ENCODE measurements at places on chromosomes 7 and 10.
A peak's percentile ranks its signal among the peaks of the same experiment; 100 is the strongest.

- no peak overlapping the region for H3K4me3 ChIP-seq
- peaks cover 5% of the 10 kb centered on the region for H3K4me1 ChIP-seq
- H3K27ac ChIP-seq = no peak overlapping the region
- no peaks in the 10 kb centered on the region for H3K27me3 ChIP-seq
Measured at GRCh38 chr7:33582533-33582932, 322.8 kb upstream of the BMPER start.

DNA sequence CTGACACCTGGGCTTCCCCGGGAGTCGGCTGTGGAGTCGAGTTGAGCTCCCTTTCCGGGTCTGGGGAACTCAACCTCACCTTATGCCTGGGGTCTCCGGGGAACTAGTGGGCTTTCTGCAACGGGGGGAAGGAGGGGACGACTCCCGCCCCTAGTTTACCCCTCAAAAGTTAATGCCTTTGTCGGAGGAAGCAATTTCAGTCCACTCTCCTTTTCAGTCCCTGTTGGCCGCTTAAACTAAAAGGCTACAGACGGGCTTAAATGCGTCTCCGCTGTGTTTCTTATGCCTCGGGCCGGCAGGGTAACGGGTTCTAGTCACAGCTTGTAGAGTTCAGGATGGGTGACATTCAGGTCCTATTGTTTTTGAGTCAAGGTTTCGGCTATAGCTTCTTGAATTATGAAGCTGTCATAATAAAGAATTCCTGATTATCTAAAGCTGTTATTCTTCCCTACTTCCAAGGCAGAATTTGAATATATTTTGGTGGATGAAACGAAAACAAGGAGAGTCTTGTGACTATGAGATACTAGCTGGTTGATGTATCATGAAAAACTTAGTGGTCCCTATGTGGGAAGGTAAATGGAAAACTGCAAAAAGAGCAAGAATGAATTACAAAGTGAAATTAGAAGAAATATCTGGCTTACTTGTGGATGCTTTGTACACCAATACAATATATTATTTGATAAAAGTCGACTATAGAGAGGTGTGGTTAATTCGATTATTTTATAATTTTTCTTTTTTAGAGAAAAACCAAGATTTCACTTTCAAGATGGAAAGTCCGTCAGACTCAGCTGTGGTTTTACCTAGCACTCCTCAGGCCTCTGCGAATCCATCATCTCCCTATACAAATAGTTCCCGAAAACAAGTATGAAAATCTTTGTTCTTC, 495 bp downstream of the SFR1 start:
- DNase-seq = no peak
- H3K4me3 ChIP-seq = peak overlapping the region; percentile 84
- no peaks in the 10 kb centered on the region for H3K27me3 ChIP-seq
- H3K27ac ChIP-seq = peak overlapping the region; percentile 98

DNA sequence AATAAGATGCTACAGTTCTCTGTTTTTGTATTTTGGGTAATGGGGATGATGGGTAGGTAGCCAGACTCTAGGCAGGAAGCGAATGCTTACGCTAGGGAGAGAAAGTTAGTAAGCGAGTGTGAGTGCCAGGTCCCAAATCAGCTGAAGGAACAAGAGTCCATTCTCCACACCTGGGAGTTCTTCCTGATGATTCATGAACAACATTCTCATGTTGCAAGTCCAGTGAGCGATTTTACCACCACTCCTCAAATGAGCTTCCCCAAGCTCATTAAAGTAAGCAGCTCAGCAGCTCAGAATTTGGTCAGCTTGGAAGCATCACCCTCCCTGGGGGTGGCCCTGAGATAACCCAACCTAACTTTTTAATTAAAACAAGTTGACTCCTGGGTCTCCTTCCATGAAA, 27.3 kb downstream of the SH3PXD2A start:
- no peaks in the 10 kb centered on the region for H3K36me3 ChIP-seq
- no peak overlapping the region for H3K4me3 ChIP-seq

DNA sequence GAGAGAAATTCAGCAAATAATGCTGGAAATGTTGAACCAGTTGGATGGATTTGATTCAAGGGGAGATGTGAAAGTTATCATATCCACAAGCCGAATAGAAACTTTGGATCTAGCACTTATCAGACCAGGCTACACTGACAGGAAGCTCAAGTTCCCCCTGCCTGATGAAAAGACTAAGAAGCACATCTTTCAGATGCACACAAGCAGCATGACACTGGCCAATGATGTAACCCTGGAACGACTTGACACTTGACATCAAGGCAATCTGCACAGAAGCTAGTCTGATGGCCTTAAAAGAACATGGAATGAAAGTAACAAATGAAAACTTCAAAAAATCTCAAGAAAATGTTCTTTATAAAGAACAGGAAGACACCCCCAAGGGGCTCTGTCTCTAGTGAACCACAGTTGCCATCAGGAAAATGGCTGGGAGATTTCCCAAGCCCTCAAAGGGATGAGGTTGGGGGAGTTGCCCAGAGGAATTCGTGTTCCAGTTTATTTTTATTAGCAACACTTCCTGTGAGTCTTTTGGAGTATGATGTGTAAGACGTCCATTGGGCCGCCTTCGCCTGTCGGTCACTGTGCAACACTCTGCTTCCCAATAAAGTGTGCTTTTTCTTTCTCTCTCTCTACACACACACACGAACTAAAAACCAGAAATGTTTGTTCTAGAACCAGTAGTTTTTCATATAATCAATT, 200.0 kb downstream of the HIBADH start:
- H3K27me3 ChIP-seq = no peaks in the 10 kb centered on the region
- H3K4me1 ChIP-seq = no peaks in the 10 kb centered on the region
- no peaks in the 10 kb centered on the region for H3K36me3 ChIP-seq
- no peak overlapping the region for H3K27ac ChIP-seq

GRCh38 chr10:91487911-91488582, 77.9 kb downstream of the HECTD2 start:
- no peak overlapping the region for H3K4me3 ChIP-seq
- H3K4me1 ChIP-seq = no peaks in the 10 kb centered on the region
- H3K36me3 ChIP-seq = no peaks in the 10 kb centered on the region
- no peak overlapping the region for H3K27ac ChIP-seq
- no peak for DNase-seq

DNA sequence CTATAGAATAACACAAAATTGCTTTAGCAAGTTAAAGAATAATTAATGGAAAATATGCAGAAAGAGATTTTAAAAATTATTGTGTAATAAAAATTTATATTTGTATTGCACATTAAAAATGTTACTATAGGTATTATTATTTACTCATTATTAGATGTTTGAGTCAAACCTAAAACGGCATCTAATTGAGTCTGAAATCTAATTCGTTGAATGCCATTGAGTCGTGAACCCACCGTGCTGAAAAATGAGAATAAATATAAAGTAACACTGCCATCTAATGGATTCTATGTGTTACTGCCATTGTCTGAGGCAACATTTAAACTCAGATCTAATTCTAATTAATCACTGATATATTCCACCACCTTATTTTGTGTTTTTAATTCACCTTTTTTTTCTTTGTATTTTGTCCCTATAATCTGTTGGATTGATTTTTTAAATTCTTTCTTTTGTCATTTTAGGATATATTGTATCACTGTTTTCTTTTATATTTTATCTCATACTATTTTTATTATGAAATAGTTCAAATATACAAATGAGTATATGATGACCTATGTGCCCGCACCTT, 62.2 kb downstream of the SAMD9 start:
- no peak overlapping the region for H3K27ac ChIP-seq
- no peak overlapping the region for H3K4me3 ChIP-seq
- no peaks in the 10 kb centered on the region for H3K27me3 ChIP-seq
- H3K36me3 ChIP-seq = no peaks in the 10 kb centered on the region
- DNase-seq = no peak
- no peaks in the 10 kb centered on the region for H3K4me1 ChIP-seq

- no peak overlapping the region for H3K4me3 ChIP-seq
- peak; percentile 56 for DNase-seq
- H3K27ac ChIP-seq = no peak overlapping the region
Measured at GRCh38 chr7:45665172-45665571, 91.0 kb downstream of the ADCY1 start.

- no peak overlapping the region for H3K4me3 ChIP-seq
- H3K27ac ChIP-seq = peak overlapping the region; percentile 80
- H3K27me3 ChIP-seq = no peaks in the 10 kb centered on the region
- H3K36me3 ChIP-seq = no peaks in the 10 kb centered on the region
- no peak for DNase-seq
- peaks cover 44% of the 10 kb centered on the region for H3K4me1 ChIP-seq
Measured at GRCh38 chr10:123848564-123849457, 42.8 kb downstream of the CPXM2 start.

DNA sequence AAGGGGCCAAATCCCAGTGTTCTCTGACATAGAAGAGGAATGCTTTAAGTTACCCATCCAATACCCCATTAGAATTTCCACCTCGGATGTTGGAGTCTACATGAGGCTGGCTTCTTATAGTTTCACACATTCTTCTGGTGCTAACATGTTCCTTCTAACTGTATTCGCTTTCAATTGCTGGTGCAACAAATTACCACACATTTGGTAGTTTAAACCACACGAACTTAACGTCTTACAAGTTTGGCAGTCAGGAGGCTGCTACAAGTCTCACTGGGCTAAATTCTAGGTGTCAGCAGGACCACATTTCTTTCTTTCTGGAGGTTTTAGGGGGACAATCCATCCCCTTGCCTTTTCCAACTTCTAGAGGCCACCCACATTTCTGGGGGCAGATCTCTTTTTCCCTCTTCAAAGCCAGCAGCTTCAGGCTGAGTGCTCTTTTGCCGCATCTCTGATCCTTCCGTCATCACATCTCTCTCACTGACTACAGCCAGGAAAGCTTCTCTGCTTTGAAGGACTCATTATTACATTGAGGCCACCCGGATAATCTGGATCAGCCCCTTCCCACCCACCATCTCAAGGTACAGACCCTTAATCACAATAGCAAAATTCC, 5.1 kb upstream of the MACC1 start:
- no peaks in the 10 kb centered on the region for H3K36me3 ChIP-seq
- no peak for DNase-seq
- no peak overlapping the region for H3K27ac ChIP-seq
- no peaks in the 10 kb centered on the region for H3K27me3 ChIP-seq

- no peaks in the 10 kb centered on the region for H3K36me3 ChIP-seq
- no peaks in the 10 kb centered on the region for H3K27me3 ChIP-seq
- H3K4me3 ChIP-seq = no peak overlapping the region
- DNase-seq = no peak
- H3K27ac ChIP-seq = peak overlapping the region; percentile 75
- H3K4me1 ChIP-seq = no peaks in the 10 kb centered on the region
Measured at GRCh38 chr10:121460733-121461132, 137.5 kb downstream of the FGFR2 start.

- no peak overlapping the region for H3K27ac ChIP-seq
- no peaks in the 10 kb centered on the region for H3K4me1 ChIP-seq
- no peak for DNase-seq
- no peak overlapping the region for H3K4me3 ChIP-seq
- H3K36me3 ChIP-seq = no peaks in the 10 kb centered on the region
Measured at GRCh38 chr7:12436896-12437535, 33.4 kb upstream of the VWDE start.

GRCh38 chr7:26413007-26413691, 121.5 kb downstream of the SNX10 start:
- no peak overlapping the region for H3K27ac ChIP-seq
- H3K4me1 ChIP-seq = no peaks in the 10 kb centered on the region
- H3K4me3 ChIP-seq = no peak overlapping the region

DNA sequence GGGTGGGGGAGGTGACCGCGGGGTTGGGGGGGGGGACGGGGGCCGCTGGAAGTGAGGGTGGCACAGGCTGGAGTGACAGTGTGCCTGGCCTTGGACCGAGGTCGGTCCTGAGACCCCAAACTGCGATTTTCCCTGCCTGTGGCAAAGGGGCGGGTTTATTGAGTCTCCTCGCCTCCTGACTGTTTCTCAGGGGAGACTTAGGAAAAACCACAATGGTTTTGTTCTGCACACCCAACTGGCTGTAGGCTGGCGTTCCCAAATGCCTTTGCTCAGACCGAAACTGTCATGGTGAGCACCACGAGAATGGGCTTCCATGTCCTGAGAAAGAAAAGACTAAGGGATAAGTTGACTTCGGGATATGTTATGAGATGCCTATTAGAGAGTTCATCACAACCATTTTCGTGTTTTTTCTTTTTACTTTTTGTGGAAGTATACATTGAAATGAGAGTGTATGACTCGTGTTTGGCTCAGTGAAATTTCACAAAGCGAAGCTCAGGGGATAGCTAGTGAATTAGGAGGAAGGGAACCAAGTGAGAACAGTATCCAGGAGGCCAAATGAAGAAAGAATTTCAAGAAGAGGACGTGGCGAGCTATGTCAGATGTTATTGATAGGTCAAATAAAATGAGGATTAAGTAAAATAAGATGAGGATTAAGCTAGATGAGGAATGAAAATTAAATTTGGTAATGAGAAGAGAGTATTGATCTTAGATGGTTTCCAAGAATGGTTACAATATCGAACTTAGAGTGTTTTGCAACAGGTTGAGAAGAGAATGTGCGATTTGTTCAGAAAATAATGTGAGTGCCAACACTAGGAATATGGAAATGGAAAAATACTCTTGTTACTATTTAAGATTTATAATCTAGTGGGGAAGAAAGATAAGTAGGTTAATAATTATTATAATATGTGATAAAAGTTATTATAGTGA, 918 bp downstream of the NET1 start:
- no peak for DNase-seq
- H3K4me1 ChIP-seq = no peaks in the 10 kb centered on the region
- peak overlapping the region; percentile 74 for H3K27ac ChIP-seq
- H3K36me3 ChIP-seq = no peaks in the 10 kb centered on the region
- H3K4me3 ChIP-seq = peak overlapping the region; percentile 77

- H3K27ac ChIP-seq = no peak overlapping the region
- no peak overlapping the region for H3K4me3 ChIP-seq
- H3K27me3 ChIP-seq = no peaks in the 10 kb centered on the region
- H3K36me3 ChIP-seq = no peaks in the 10 kb centered on the region
- H3K4me1 ChIP-seq = no peaks in the 10 kb centered on the region
- DNase-seq = no peak
Measured at GRCh38 chr7:115980159-115980558, 50.4 kb downstream of the TFEC start.

DNA sequence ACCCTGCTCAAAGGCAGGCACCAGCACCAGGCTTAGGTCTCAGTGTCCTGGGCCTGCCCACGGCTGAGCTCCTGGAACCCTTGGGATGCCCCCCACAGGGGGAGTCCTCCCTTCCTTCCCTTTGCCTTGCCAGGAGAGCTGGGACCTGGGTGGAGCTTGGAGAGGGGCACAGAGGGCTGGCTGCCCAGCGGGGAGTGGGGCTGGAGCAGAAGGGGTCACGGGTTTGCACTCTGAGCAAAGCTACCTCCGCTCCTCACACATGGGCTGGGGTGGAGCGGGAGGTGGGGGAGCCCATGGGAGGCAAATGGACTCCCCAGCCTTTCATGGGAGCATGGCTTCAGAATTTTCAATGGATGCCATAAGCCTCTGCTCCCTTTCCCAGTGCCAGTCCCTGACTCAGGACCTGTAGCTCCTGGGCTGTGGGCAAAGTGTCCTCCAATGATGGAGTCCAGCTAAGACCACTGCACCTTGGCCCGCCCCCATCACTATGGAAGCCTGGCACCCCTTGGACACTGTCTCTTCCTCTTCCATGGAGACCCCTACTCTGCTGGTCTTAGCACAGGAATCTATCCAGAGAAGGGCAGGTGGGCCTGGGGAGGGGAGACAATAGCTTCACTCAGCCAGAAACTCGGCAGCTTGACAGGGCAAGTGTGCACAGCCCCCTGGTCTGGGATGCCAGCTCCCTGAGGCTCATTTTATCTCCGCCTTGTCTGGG, 39.9 kb downstream of the LDB3 start:
- peak overlapping the region; percentile 99 for H3K27ac ChIP-seq
- H3K4me3 ChIP-seq = no peak overlapping the region
- no peaks in the 10 kb centered on the region for H3K27me3 ChIP-seq
- H3K4me1 ChIP-seq = peaks cover 27% of the 10 kb centered on the region
- DNase-seq = peak; percentile 66

GRCh38 chr10:26556748-26557640, 118.9 kb downstream of the APBB1IP start:
- no peak for DNase-seq
- no peak overlapping the region for H3K4me3 ChIP-seq
- H3K27ac ChIP-seq = no peak overlapping the region
- peaks cover 14% of the 10 kb centered on the region for H3K4me1 ChIP-seq
- no peaks in the 10 kb centered on the region for H3K36me3 ChIP-seq
- peaks cover 6% of the 10 kb centered on the region for H3K27me3 ChIP-seq

Data from sigmoid colon (tissue), 7 donors.